ENCODE measurements at places on chromosomes 1 and 21.
A peak's percentile ranks its signal among the peaks of the same experiment; 100 is the strongest.

- DNase-seq, result no peak
These were observed 585.6 kb downstream of the PTBP2 start for GRCh38 chr1:97307151-97307550.

DNA sequence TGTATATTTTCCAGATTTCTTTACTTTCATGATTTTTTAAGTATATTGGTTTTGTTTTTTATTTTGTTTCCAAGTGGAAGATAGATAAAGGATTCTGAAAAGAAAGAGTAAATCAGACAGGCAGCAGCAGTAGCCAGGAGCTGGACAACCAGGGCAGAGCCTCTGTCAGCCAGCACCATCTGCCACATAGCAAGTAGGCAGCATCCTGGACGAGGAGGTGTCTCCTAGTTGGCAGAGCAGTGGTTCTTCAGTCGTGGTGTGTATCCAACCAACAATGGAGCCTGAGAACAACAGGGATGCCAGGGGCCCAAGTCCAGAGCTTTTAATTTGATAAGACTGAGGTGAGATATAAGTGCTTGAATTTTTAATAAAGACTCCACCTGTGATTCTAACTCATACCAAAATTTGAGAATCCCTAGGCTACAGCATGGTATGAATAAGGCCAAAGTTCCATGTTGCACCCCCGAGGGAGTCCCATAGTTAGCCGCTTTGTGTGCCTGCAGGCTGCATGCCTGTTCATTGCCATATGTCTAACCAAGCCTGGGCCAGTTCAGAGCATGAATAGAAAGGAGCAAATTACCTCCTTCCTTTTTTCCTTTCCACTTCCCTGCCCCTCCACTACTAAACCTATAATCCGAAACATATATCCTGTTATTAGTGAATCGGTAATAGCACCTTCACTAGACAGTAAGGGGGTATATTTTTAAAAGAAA lies 153.2 kb downstream of the NTNG1 start:
- DNase-seq, result no peak

DNA sequence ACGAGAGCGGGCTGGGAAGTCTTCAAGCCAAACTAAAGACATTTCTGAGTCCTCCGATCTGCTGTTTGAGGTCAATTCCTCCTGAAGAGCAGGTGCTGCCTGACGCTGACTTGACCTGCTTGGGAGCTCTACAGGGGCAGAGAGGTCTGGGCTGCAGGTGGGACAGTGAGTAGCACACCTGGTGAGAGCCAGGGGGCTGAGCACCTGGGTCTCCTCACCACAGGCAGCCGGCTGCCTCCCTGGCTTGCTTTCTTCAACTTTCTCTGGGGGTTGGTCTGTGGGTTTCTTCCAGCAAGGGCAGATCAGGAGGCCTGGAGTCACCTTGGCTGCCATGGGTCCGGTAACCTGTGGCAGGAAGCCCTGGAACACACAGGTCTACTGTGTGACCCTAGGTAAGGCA lies 107.4 kb upstream of the EDN2 start:
- no peak for DNase-seq

GRCh38 chr1:84781946-84782771 lies 91.9 kb upstream of the SSX2IP start:
- DNase-seq, result peak; percentile 53

GRCh38 chr1:237223419-237223818 lies 181.4 kb downstream of the RYR2 start:
- DNase-seq, result no peak

DNA sequence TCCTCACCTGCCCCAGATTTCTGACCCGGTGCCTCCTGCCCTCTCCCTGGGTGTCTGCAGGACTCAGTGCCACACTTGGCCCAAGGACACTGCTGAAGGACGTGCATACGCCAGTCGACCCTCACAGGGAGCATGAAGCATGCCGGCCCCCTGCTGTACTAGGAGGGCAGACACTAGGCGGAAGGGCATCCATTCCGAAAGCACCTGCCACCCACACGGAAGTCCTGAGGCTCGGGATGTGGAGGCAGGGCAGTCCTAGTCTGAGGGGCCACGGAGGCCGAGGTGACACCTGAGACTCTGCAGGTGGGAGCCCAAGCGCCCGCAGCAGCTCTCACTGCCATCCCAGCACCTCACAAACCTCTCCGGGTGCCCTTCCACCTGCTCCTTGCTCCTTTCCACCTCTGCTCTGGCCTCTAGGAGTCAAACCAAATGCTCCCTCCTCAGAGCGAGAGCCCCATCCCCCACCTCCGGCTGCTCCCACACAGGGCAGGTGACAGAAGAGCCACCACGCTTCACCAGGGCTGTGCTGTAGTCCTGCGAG lies 2.4 kb downstream of the NPHP4 start:
- DNase-seq, result no peak

DNA sequence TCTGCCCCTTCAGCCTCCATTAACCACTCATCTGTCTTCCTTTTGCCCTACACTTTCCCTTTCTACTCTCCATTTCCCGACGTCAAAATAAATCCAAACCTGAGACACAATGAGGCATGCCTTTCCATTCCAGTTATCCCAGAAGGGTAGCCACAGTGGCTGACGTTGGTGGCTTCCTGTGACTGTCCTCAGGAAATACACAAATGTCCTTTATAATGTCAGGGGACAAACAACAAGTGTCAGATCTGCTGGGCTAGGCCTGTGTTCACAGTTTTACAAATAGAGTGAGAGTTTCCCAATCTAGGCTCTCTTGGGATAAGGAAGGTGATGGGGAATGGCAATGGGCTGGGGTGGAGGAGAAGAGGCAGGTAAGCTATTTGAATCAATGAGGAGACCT lies 135.3 kb downstream of the BRINP2 start:
- DNase-seq, result no peak

- no peak for DNase-seq
These were observed 777 bp upstream of the KISS1 start for GRCh38 chr1:204197068-204197467.

DNA sequence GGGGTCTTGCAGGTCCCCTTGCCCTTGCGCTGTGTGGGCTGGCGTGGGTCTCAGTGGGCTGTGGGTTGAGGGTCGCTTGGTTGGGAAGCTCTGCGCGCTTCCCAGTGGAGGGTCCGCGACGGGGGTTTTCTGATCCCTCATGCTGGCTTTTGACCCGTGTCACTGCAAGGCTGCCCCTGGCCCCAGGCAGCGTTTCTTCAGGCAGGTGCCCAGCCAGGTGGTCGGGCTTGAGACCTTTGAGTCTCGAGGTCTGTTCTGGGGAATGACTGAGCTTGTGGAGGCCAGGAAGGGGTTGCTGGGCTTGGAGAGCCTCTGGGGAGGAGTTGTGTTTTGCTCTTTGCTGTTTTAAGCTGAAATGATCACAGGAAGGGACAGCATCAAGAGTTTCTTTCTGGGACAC lies 5.3 kb downstream of the SKI start:
- DNase-seq, result no peak

DNA sequence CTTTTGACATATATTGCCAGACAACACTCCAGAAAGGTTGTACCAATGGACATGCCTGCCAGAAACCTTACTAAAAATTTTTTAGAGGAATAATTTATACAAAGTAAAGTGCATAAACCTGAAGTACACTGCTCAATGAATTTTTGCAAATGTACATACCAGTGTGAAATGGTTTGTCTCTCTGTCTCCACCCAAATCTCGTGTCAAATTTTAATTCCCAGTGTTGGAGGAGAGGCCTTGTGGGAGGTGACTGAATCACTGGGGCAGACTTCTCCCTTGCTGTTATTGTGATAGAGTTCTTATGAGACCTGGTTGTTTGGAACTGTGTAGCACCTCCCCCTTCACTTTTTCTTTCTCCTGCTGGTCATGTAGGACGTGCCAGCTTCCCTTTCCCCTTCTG lies 168.8 kb downstream of the RWDD3 start:
- no peak for DNase-seq

DNA sequence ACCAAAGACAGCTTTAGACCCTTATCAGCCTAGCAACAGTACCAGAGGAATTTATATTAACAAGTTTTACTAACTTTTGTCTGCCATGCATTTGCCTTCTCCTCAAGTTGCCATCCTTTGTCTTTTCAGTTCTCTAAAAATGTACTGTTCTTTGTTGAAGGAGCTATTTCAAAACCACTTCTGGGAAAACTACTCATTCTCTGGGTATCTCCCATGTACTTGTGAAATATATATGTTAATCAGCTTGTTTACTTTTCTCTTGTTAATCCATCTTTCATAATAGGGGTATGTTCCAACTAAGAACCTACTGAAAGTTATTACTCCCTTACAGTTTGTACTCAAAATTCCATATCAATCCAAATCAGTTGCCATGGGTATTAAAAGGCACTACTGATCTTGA lies 16.3 kb downstream of the DPYD start:
- no peak for DNase-seq

DNA sequence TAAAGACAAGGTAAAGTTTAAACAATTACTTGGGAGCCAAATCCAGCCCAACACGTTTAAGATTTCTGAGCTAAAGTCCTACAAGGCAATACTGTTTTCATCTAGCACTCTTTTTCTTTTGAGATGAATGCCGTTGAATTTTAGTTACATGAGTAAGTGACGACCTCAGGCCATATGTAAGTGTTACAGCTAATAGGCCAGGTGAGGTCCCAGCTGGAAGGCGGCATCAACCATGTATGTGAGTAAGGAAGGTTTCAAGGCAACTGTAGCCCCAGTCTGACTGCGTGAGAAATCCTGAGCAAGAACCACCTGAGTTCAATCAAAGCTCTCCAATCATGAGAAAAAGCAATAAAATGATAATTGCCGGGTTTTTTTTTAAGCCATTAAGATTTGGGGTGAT lies 41.5 kb upstream of the EGLN1 start:
- no peak for DNase-seq

DNA sequence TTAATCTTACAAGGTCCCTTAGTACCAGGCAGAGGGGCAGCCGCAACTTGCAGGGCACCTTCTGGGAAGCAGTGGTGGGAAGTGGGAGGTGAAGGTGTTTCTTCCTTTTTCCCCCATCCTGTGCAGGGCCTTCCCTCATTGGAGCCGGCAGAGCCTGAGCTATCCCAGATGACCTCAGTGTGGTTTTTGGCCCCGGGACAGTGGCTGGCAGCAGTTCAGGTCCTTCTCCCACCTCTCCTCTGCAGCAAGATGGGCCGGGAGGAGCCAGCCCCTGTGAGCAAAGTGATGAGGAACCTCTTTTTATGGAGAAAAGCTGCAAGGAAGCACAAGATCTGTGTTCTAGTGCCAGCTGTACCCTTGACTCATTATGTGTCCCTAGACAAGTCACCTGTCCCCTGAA lies 6.8 kb downstream of the PFKFB2 start:
- no peak for DNase-seq

- no peak for DNase-seq
These were observed 62.5 kb downstream of the MORN1 start for GRCh38 chr1:2328676-2329455.

- no peak for DNase-seq
These were observed 29.6 kb downstream of the SERINC2 start for GRCh38 chr1:31442648-31442994.

GRCh38 chr1:119541389-119541788 lies 34.4 kb downstream of the HSD3B1 start:
- no peak for DNase-seq

- no peak for DNase-seq
These were observed 54.6 kb downstream of the TOMM20 start for GRCh38 chr1:235073968-235074522.

- DNase-seq, result no peak
These were observed 86.4 kb upstream of the ACTL8 start for GRCh38 chr1:17668624-17669175.

DNA sequence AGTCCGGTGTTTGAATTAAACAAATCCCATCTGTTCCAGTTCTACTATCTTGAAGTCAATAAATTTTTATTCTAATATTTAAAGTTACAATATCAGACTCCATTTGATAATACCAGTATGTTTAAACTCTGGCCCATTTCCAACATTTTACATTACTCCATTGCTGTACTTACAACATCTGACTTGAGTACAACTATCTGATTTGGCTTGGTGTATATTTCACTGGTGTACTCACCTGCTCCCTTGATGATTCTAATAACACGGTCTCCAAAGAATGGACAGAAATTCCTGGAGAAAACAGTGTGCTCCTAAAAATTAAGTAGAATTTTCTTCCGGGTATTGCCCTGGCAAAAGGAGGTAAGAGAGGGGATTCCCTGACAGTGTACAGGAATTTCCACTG lies 680.5 kb upstream of the ADAMTS5 start:
- no peak for DNase-seq

DNA sequence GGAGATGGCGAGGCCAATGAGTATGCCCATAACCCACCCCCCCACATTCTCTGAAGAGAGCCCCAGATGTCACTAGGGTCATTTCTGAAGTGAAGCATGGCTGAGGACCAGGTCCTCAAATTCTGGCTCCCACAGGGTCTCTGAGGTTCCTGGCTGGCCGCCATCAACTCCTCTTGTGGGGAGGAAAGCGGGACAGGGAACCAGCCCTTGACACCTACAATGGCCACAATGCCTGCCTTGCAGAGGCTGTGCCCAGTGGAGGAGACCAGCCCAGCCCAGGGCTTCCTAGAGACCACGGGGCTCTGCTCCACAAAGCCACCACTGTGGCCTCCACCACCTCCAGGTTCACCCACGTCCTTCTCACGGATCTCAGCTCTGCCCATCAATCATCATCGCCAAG lies 120.1 kb upstream of the ARHGEF16 start:
- no peak for DNase-seq

GRCh38 chr1:17630048-17630830 lies 90.7 kb downstream of the ARHGEF10L start:
- DNase-seq, result no peak

- DNase-seq, result no peak
These were observed 3.6 kb upstream of the TUFT1 start for GRCh38 chr1:151536499-151536898.

GRCh38 chr1:11529763-11530730 lies 51.1 kb downstream of the DISP3 start:
- DNase-seq, result no peak

DNA sequence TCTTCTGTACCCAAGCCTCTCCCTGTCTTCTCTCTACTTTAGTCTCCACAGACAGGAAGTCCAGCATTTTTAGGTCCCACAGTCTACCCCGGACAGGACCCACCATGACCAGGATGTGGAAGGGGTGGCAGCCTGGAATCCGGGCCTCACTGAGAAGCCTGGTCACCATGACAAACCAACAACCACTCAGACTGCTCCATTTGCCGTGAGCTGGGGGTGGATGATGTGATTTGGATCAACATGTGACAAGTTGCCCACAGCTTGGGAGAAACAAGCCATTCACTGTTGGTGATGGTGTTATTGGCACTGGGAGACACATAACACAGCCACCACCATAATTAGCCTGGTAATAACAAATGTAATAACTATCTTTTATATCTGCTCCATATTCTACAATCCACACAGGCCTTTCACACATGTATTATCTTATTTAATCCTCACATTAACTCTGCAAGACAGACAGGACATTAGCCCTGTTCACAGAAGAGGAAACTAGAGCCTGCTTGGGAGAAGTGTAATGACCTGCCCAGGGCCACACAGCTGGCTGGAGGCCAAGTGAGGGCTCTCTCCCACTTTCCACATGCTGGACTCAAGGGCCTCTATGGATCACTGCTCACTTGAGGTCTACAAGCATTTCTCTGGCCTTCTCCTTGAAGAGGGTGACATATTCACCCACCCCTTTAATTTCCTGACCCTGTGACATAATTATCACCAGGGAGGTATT lies 22.9 kb downstream of the MEF2D start:
- DNase-seq, result no peak
